ENCODE measurements at places on chromosomes 3 and 15. TPM values are rescaled to one million over a fixed set of nuclear protein-coding genes. Genes with fewer than 3 reads are reported as not detected.

DNA sequence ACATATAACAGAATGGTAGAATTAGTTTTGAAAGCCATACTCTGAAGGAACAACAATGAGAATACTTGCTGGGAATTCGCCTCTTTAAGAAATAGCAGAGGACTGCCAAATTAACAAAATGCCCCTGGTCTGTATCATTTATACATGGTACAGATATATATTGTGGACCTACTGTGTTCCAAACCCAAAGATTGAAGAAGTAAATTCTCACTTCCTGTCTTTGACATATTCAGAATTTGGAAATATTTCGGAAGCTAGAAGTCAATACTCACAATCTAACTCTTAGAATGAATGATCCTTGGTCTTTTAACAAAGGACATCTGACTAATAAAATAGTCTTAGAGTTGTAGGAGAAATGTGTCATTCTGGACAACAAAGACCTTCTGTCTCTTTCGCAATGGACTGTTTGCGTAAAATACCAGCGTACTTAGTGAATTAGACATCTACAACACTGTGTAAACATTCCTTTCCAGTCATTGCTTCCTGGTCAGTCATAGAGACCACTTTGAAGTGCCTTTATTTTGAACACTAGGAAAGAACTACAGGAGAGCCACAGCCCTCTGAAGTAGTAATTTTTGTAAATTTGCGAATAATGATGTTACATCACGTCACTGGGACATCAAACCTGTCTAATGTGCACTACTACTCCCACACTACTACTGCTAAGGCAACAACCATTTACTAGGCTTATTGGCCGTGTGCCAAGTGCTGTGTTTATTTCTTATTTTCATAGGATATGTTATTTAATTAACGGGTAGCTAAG lies 68.0 kb downstream of the CHL1 start:
- H3K4me1 ChIP-seq: peaks cover 23% of the 10 kb centered on the region
- no peak overlapping the region for H3K27ac ChIP-seq
- DNase-seq: peak; percentile 35
- H3K27me3 ChIP-seq: no peaks in the 10 kb centered on the region

GRCh38 chr3:193947596-193947995 lies 188.4 kb upstream of the HES1 start:
- H3K36me3 ChIP-seq: no peaks in the 10 kb centered on the region
- no peak overlapping the region for H3K27ac ChIP-seq
- H3K27me3 ChIP-seq: no peaks in the 10 kb centered on the region

OR5K4 gene
- total RNA-seq: not detected

CPOX gene
- 25.0 TPM for total RNA-seq

TPRG1 gene
- 1.5 TPM for total RNA-seq
